Tibial artery (tissue), 4 donors: ENCODE measurements at places on chromosomes 7 and 10.

DNA sequence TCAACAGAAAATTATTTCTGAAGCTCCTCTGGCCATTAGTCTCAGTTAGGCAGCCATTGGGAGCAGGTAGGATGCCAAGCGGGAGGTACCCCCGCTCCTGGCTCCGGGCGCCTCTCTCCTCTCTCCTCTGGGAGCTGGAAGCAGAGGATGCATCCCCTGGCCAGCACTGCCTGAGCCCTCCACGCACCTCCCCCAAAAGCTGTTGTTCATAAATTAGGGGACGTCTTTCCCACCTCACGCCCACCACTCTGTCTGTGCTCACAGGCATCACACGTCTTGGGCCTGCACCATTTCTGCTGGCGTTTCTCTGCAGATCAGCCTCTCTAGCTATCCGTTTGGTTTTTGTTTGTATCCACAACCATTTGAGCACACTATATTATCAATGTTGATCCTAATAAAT lies 609.0 kb upstream of the FOXK1 start:
- DNase-seq = no peak

- DNase-seq = no peak
These were observed 111.6 kb upstream of the KLF14 start for GRCh38 chr7:130845581-130846085.

DNA sequence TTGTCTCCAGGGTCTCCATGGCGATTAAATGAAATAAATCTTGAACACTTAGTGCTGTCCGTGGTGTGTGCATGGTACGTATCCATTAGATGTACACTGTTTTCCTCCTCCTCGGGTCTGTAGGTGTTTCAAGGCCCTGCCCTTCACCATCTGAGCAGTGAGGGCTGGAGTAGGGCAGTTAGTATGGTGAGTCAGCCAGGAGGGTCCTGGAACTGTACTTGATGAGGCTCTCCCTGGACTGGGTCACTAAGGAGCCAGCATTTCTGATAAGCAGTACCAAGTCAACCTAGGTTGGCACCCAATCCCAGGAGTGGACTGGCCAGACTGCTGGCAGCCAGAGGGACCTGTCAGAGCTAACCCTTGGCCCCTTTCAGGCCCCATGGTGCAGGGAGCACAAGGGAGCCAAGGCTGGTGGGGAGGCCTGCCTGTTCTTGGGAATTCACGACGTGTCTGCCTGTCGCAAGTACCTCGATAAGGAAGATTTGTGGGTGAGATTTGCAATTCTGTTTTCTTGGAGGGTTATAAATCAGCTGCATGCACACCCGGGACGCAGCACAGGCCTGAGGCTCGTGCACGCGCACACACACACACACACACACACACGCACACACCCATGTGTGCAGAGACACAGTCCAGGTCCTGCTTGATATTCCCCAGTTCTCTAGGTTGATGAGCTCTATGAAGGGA lies 114.2 kb downstream of the ZMIZ1 start:
- DNase-seq = no peak

DNA sequence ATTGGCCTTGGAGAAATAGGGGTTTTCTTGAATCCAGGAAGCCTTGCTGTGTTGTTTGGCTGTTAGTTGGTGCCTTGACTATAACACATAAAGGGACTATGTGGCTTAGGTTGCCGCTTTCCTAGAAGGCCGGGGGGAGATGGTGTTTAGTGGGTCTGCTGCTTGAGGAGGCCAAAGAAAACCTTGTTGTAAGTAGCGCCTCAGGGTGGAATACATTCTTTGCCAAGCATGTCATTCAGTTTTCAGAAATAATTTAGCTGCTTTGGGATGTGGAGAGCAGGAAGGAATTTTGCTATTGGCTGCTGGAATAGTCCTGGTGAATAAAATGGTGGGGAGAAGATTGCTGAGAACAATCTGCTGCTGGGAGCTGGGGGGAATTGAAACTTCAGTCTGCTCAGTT lies 132.9 kb upstream of the WNT16 start:
- DNase-seq = no peak

DNA sequence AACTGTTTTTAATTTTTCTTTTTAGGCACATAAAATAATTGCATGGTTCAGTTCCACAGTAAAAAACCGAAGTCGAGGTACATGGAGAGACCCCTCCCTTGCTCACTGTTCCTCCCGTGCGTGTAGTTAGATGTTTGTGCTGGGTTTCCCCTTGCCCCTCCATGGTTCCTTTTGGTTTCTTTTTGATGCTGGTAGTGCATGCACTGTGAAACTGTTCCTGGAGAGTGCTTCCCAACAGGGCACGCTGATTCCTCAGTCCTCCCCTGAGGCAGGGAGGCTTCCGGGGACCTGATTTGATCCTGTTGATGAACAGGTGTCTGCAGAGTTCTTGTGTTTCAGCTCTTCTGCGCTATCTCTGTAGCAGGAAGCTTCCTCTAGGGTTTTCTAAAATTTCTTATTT lies 69.5 kb downstream of the ADCY1 start:
- no peak for DNase-seq

DNA sequence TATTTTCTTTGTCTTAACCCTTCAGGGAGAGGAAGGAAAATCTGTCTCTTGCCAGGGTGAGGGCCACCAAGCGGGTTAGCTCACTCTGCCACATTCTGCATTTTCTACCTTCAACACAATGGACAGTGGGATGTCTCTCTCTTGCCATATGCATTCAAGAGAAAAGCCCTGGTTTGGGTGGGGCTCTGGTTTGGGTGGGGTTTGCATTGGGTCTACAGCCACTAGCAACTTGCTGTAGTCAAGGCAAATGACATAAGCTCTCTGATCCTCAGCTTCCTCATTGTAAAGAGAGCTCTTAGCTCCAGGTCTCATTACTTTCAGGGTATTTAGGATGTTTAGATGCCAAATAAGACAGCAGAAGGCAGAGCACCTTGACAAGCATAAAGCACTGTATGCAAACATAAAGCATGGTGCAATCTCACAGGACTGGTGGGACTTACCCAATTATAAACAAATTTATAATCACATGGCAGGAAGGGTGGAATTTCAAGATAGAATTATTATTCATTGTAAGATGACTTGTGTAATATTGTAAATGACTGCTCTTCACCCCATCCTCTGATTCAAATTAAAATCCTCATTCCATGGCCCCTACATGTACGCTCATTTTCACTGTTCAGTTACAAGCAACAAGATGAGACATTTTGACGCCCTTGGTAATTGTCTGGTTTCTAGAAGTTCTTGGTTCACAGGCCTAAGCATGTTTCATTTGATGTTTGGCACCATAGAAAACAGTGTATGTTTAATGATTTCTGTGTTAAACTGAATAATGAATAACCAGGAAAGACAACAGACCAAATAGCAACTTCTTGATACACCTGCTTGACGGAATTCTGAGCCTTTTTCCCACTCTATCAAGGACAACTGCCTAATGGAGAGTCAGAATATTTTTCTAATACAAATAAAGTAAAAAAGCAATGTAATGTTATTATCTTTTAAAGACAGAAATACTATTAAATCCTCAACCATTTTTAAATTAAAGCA lies 258.9 kb downstream of the KCNMA1 start:
- no peak for DNase-seq

- no peak for DNase-seq
These were observed 25.8 kb upstream of the ZNF488 start for GRCh38 chr10:47409866-47410256.

GRCh38 chr10:113480851-113481502 lies 71.9 kb upstream of the HABP2 start:
- no peak for DNase-seq

- no peak for DNase-seq
These were observed 11.2 kb upstream of the PRTFDC1 start for GRCh38 chr10:24963521-24964041.

GRCh38 chr10:122659651-122660050 lies 40.0 kb downstream of the C10orf120 start:
- no peak for DNase-seq

DNA sequence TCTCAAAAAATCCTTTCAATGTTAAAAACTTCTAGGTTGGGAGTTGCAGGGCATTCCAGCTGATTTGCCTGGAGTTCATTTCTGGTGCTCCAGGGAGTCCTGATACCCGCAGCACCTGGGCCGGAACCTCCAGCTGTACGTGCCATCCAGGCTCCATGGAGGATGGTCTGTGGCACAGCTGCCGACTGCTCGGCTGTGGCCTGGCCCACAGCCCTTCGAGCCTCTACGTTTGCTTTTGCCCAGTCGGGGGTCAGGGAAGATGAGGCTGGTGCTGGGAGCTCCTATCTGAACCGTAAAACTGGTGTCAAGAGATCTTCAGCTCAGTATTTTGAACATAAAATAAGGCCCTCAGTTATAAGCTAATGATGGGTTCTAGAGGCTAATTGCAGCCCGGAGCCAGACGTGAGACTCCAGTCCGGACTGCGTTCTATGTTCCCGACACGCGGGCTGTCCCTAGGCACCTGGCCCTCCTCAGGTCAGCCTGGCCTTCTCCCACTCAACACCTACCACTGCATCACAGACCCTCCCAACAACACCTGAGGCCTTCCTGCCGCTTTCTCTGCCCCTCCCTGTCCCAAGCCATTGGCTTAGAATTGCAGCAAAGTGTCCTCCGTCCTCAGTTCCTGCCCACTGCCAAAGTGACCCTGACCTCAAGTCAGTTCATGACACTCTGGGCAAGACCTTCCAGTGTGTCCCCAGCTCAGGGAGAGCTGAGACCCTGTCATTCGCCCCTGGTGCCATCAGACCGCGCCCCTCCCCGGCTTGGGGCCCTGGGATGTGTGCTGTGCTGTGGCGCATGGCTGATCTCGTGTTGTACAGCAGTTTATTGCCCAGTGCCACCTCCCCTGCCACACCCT lies 64.2 kb upstream of the DNAJB6 start:
- peak; percentile 64 for DNase-seq

DNA sequence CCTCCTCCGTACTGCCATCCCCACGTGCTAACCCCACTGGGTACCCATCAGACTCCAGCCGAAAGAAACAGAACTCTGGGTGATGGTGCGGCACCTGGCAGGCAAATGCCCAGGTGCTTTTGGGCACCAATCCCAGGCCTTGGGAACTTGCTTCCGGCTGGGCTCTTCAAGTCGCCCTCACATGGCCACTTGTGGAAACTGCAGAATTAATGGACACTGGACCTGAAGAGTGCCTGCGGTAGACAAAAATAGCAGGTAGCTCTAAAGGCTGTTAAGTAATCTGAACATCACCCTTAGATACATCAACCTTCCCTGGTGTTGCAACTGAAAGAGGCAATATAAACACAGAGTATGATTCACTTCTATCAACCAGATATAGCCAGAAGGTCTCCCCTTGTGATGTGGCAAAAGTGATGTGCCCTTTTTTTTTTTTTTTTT lies 644.4 kb downstream of the GRM8 start:
- no peak for DNase-seq
